ENCODE measurements at places on chromosomes 4 and X. TPM values are rescaled to one million over a fixed set of nuclear protein-coding genes. Genes with fewer than 3 reads are reported as not detected.
A peak's percentile ranks its signal among the peaks of the same experiment; 100 is the strongest.

MOSPD2 gene
- total RNA-seq = 31.8 TPM

DNA sequence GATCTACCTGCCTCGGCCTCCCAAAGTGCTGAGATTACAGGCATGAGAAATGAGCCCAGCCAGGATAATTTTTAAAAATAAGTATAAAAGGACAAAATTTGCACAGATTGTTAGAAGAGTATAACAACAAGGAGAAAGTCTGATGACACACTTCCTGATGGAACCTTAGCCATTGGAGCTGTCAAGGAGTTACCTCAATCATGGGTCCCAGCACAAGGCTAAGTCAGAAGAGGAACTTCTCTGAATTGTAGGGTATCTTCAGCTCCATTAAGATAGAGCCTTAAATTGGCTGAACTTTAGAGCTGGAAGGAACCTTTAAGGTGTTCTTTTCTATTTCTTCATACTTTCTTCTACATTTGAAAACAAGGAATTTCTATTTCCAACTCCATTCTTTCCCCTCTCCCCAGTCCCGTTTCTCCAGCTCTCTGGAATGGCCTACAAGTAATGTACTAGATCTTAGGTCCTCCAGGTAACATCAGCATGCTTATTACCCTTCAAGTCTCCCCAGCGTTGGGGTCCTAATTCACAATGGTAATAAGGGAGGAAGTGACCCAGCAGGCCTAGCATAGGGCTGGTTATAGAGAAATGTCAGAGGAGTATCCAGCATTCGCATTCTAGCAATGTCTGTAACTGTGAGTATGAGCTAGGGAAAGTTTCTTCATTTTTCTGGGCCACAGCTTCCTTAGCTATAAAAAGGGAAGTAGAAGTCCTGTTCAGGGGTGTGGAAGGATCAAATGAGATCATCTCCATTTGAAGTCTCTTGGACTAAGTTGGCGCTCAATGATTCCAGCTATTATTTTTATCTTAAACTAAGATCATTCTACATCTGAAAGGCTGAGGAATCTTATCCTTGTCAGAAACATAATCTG, 18.5 kb upstream of the RBPJ start:
- peaks cover 25% of the 10 kb centered on the region for H3K4me1 ChIP-seq
- no peaks in the 10 kb centered on the region for H3K36me3 ChIP-seq
- no peaks in the 10 kb centered on the region for H3K27me3 ChIP-seq
- no peak overlapping the region for H3K27ac ChIP-seq
- H3K4me3 ChIP-seq = no peak overlapping the region

DNA sequence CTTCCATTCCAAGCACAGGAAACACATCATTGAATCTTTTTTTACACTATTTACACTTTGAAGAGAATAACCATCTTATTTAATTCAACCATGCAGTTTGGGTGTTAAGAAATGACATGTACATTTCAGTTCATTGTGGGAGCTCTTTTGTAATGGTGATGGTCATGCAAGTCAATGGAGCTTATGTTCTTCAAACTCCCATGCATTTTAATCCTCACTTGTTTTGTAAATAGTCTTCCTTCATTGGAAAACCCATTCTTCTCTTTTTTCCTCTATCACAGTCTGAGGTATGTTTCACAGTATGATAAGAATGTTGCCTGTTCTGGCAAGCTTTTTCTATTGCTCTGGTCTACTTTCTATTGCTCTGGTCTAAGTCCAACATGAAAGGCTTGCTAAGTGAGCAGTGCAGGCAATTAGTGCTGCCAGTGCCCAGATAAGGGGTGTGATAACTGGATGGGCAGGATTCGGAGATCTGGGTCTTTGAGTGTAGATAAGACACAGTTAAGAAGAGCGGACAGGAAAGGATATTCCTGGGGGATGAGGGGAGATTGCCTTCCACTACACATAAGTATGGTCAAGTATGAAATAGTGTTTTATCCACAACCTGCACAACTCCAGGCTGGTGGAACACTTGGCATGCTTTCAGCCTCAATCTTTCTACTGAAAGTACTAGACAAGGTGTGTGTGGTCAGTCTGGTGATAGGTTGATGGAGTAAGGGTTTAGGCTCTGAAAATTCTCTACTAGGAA, 17.1 kb downstream of the AFP start:
- peaks cover 9% of the 10 kb centered on the region for H3K4me1 ChIP-seq
- peaks cover 15% of the 10 kb centered on the region for H3K27me3 ChIP-seq
- H3K4me3 ChIP-seq = no peak overlapping the region

DNA sequence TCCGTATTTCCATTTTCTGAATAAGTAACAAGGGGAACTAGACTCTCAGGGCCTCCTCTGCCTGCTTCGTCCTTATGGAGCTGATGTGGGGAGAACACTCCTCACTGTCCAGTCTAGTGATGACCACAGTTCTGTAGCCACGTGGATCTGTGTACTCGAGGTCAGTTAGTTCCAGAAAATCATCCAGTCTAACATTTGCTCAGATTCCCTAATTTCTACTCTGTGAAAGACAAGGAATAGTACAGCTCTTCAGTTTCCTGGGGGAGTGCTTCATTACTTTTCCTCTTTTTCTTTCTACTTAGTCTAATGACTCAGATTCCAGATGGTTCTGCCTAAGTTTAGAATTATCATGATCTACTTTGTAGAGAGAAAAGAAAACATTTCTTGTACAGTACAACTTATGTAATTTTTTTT, 82.6 kb downstream of the SORBS2 start:
- DNase-seq = no peak
- no peak overlapping the region for H3K4me3 ChIP-seq
- H3K4me1 ChIP-seq = peaks cover 48% of the 10 kb centered on the region
- H3K27ac ChIP-seq = peak overlapping the region; percentile 93
- peaks cover 8% of the 10 kb centered on the region for H3K36me3 ChIP-seq

DNA sequence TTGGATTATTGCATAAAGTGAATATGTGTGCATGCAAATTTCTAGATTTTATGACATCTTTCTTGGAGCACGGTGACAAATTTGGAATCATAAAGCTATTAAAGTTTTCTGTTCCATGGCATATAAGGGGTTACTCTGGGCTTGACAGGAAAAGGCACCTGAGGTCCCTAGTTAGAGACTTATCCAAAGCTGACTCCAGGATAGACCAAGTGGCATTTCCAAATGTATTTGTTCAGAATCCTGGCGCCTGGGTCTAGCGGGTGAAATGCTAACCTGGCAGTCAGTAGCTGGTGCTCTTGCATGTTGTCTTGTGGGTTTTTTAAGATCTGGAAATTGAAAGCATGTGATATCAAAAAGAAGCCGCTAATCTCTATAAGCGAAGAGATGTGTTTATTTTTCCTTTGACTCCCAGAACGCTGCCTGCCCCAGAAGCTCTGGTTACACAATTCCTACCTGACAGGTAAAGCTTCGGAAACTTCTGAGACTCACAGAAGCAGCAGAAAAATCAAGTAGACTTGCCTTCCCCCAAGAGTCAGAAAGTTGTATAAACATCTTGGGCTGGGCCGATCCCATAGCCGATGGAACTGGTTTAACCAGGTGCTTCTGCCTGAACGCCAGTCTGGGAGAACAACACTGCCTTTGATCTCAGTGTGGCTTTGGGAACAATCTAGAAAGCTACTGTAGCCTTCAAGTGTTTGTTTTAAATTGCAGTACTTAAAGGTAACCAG, 12.9 kb upstream of the ZCCHC4 start:
- no peaks in the 10 kb centered on the region for H3K36me3 ChIP-seq
- no peaks in the 10 kb centered on the region for H3K4me1 ChIP-seq
- H3K27ac ChIP-seq = no peak overlapping the region
- H3K4me3 ChIP-seq = no peak overlapping the region

DNA sequence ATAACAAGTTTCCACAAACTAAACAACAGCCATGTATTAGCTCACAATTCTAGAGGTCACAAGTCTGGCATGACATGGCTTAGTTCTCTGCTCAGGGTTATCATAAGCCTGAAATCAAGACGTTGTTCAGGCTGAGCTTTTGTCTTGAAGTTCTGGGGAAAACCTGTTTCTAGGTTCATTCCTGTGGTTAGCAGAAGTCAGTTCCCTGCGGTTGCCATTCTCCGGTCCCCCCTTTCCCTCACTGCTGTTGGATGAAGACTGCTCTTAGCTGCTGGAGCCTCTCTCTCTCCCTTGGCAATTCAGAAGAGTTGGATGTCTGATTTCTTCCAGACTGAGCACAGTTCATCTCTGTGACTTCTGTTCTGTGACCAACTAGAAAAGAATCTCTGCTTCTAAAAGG, 962.6 kb downstream of the PCDH7 start:
- H3K27me3 ChIP-seq = no peaks in the 10 kb centered on the region
- no peak for DNase-seq
- no peak overlapping the region for H3K27ac ChIP-seq

- H3K36me3 ChIP-seq = no peaks in the 10 kb centered on the region
- no peaks in the 10 kb centered on the region for H3K27me3 ChIP-seq
- no peaks in the 10 kb centered on the region for H3K4me1 ChIP-seq
- no peak for DNase-seq
- H3K4me3 ChIP-seq = no peak overlapping the region
These were observed 23.1 kb upstream of the ZXDA start for GRCh38 chrX:57933321-57933720.

DNA sequence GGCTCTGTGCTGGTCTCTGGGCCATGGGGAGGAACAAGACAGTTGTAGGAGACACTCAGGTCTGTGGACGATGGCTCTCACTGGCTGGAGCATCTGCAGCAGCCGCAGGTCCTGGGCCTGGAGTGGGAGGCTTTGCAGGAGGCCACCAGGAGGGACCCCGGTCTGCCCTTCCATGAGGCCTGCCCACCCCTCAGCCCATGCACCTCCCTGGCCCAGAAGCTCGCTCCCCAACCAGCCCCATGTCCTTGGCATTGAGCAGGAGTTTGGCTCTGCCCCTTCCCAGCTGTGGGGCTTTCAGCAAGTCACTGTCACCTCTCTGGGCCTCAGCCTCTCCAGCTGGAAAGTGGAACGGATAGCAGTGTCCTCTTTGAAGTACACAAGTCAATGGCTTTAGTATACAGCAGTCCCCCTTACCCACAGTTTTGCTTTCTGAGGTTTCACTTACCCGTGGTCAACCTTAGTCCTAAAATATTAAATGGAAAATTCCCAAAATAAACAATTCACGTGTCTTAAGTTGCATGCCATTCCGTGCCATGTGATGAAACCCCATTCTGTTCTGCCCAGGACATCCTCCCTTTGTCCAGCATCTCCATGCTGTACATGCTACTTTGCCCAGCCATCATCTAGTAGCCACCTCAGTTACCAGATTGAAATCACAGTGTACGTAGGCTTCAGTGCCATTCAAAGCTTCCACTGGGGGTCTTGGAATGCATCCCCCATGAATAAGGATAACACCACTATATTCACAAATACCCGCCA, 104.0 kb downstream of the CPZ start:
- no peak overlapping the region for H3K4me3 ChIP-seq
- H3K4me1 ChIP-seq = no peaks in the 10 kb centered on the region
- peaks cover 1% of the 10 kb centered on the region for H3K36me3 ChIP-seq

DNA sequence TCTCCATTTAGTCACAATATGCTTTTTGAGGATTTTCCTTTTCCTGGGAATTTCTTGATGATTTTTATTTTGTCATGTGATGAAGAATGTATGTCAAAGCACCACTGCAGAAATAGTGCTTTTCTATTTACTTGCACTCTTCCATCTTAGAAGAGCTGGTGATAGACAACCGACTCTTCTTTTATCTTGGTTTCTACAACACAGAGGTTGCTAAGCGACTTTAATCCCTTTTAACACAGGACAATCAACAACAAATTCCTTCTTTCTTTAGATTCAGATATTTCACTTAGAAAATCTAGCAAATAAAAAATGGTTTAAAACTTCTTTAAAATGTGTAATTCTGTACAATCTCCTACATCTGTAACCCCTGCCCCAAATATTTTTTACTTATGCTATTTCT, 34.6 kb downstream of the TET2 start:
- no peak for DNase-seq
- H3K4me3 ChIP-seq = no peak overlapping the region
- no peak overlapping the region for H3K27ac ChIP-seq
- H3K4me1 ChIP-seq = peaks cover 22% of the 10 kb centered on the region

DNA sequence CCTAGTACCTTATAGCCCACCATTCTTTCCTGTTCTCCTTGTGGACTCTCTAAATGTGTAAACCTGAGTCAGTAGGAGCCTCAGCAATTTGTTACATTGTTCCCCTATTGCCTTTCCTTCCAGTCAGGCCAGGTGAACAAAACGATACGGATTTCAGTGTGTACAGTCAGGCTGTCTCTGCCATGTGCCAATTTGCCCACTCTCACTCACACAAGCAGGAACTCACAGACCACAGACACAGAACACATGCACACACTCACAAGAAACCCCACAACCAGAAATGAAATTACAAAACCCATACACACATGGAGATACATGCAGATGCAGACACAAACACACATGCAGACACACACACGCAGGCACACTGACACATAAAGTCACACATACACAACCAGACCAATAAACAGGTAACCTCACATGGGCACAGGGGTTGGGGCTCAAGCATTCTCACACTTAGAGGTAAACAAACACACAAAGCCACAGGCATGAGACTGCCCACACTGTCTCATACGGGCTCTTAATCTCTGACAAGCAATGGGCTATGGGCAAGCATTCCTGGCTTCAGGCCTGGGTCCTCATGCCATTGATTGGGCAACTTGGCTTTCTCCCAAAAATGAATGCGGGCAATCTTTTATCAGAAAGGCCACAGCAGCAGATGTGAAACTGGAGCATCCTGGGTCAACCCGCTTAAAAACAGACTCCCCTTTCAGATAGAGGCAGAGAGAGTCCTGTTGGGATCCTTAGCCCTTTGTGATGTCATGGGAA, 68.7 kb downstream of the NBDY start:
- peak; percentile 27 for DNase-seq
- H3K4me1 ChIP-seq = no peaks in the 10 kb centered on the region
- no peaks in the 10 kb centered on the region for H3K27me3 ChIP-seq
- peaks cover 3% of the 10 kb centered on the region for H3K36me3 ChIP-seq
- no peak overlapping the region for H3K27ac ChIP-seq

DNA sequence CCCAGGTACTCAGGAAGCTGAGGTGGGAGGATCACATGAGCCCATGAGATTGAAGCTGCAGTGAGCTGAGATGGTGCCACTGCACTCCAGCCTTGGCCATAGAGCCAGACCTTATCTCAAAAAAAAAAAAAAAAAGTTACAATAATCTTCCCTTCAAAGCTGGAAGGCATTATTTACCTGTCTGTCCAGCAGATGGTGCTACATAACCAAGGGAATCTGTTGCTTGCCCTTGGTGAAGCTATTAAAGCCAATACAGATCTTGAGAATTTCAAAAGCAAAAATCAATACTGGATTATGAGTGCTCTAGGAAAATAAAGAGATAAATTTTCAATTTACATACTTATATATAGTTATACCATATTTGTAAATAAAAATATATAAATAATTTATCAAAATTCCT, 25.9 kb downstream of the PKD2 start:
- peaks cover 7% of the 10 kb centered on the region for H3K4me1 ChIP-seq
- H3K27me3 ChIP-seq = no peaks in the 10 kb centered on the region
- no peak overlapping the region for H3K27ac ChIP-seq
- peaks cover 21% of the 10 kb centered on the region for H3K36me3 ChIP-seq
- no peak overlapping the region for H3K4me3 ChIP-seq

DNA sequence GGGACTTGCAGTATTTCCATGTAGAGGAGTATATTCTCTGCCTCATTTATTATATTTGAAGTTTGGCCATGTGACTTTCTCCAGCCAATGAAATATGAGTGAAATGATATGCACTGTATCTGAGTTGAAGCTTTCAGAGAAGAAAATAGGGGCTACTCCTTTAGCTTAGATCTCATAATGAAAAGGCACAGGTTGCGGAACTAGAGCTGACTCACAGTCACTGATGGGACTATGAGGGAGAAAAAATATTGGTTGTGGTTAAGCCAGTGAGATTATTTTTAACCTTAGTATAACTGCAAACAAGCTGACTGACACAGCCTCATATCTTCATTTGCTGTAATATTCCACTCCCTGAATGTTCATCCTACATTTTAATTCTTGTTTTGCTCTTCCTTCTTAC, 1104.3 kb downstream of the RPA4 start:
- H3K36me3 ChIP-seq = peaks cover 2% of the 10 kb centered on the region
- DNase-seq = no peak
- H3K4me3 ChIP-seq = no peak overlapping the region
- H3K27ac ChIP-seq = no peak overlapping the region
- H3K27me3 ChIP-seq = no peaks in the 10 kb centered on the region
- peaks cover 3% of the 10 kb centered on the region for H3K4me1 ChIP-seq

Measured in chondrocyte (in vitro differentiated cells).